ENCODE measurements at places on chromosomes 11 and 22. TPM values are rescaled to one million over a fixed set of nuclear protein-coding genes. Genes with fewer than 3 reads are reported as not detected.

The FOXRED1 gene
- 24.4 TPM for total RNA-seq

The CBLIF gene
- total RNA-seq, result not detected

The FOSL1 gene
- 215 TPM for total RNA-seq

The HEPN1 gene
- not detected for total RNA-seq

The CHST1 gene
- 1.2 TPM for total RNA-seq

The SMIM35 gene
- total RNA-seq, result not detected

The MYRF gene
- 21.2 TPM for total RNA-seq

The MS4A3 gene
- total RNA-seq, result not detected

The PRR33 gene
- not detected for total RNA-seq

The MAML2 gene
- total RNA-seq, result 2.2 TPM

The NAALADL1 gene
- total RNA-seq, result not detected

The DEUP1 gene
- not detected for total RNA-seq

The OR2AG1 gene
- not detected for total RNA-seq

The SLC22A8 gene
- total RNA-seq, result not detected

The RAB3IL1 gene
- total RNA-seq, result 14.3 TPM
